ENCODE measurements at places on chromosomes 12 and 14.

DNA sequence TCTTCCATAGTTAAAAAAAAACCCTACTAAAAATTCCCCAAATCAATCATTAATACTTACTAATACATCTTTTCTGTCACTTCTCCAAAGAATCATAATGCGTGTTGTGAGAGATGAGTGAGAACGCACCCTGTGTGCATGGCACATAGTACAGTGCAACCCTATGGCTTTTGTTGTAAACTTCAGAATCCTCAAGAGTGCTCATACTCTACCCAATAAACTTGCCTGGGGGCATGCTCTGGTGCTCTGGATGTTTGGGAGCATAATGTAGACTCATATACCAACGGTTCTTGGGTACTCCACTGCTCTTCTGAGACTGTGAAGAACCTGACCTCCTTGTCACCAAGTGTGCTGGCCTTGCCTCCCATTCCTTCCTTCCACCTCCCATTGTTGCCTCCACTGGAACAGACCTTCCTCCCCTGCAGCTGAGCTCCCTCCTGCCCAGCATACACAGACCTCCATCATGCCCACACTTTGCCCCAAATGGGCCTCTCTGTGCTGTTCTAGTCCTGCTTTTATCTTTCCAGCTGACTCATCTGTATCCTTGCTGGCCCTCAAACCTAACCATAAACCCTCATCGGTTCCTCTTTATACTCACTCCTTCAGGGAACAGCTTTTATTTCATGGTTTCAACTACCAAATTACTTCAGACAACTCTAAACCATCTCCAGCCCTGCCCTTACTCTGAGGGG lies 8.9 kb downstream of the DCP1B start:
- no peak for DNase-seq

GRCh38 chr12:15494329-15495046 lies 172.2 kb downstream of the PTPRO start:
- DNase-seq, result no peak

- DNase-seq, result no peak
These were observed 10.9 kb downstream of the RAP1B start for GRCh38 chr12:68621472-68622081.

- no peak for DNase-seq
These were observed 77.1 kb downstream of the PLEKHG7 start for GRCh38 chr12:92779902-92780301.

DNA sequence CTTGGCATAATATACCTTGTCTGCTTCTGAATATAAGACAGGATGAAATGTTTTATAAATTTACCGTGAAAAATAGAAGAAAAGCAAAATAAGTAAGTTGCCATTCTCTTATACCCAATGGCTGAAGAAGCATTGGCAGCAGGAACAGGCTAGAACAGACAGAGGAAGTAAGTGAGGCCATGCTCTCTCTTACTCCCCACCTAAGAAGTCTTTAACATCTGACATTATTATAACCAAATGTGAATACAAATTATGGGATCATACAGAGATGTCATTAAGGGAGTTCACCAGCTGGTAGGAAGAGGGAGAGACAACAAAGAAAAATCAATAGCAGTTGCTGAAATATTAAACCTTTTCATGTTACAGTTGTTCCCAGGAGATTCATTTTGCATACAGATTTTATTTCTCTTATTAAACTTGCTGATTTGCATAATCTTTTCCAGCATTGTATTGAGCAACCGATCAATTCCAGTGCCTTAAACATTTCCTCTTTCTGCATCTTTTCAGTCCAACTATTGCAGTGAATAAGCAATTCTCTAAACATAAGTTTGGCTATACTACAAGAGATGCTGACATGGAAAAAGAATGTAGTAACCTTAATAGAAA lies 270.6 kb downstream of the SLC6A15 start:
- no peak for DNase-seq

DNA sequence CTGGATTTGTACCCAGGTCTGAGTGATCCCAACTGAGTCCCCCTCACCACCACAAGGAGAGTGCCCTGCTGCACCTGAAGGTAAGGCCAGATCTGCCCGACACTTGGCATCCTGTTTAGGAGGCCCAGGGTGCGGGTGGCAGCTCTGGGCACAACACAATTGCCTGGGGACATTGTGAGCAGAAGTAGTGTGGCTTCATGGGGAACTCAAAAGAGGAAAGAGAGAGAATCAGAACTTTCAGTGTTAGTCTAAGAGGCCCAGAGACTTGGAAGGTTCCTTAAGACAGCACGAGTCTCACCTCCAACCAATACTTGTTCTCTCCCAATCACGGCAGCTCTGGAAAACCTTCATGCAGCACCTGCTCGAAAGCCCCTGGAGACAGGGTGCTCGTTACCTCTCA lies 6.6 kb upstream of the SLC8B1 start:
- DNase-seq, result no peak

- no peak for DNase-seq
These were observed 89.8 kb downstream of the SLC15A5 start for GRCh38 chr12:16187660-16188059.

DNA sequence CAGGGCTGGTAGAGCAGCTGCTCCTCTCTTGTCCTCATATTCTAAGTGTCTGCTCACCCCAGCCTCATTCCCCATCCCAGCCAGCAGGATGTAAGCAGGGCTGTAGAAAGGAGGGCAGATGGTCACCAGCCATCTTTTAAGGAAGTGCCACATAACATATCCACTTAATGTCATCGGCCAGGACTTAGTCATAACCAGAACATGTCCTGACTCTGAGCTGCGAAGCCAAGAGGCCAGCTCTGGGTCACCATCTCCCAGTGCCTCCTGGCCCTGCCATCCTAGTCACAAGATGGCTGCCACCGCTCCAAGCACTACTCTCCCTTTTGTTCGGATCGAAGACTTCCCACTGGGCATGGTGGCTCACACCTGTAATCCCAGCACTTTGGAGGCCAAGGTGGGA lies 123.9 kb downstream of the PLXNC1 start:
- no peak for DNase-seq

- no peak for DNase-seq
These were observed 60.0 kb upstream of the ELK3 start for GRCh38 chr12:96134200-96134599.

DNA sequence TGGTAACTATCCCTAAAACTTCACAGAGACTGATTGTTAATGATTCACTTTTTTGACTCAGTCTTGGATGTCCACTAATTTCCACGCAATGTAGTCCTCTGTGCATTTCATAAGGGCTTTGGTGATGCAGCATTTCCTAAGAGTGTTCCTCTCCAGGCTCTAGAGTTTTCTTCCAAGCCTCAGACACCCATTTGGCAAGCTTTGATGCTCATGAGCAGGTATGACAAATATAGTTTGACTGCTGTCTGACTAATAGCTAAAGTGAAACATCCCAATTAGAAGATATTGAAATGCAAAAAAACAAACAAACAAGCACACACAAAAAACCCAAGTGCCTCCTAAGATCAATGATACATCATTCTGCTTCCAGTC lies 1.5 kb upstream of the VAMP1 start:
- DNase-seq, result no peak

DNA sequence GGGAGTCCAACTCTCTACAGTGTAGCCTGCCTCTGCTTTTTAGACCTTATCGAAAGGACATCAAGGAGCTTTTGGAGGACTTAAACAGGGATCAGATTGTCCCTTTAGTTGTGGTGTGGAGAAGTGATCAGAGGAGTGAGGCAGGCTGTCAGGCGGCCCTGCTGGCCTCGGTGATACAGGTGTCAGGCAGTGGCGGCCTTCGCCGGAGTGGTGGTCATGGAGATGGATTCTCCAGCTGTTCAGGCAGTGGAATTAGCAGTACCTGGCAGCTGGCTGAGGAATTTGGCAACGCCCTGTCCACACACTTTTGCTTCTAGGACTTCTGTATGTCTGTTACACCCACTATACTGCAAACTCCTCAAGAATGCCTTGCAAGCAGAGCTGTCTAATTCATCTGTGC lies 4.2 kb upstream of the CLMN start:
- no peak for DNase-seq

- no peak for DNase-seq
These were observed 656 bp downstream of the RAB21 start for GRCh38 chr12:71755146-71755892.

DNA sequence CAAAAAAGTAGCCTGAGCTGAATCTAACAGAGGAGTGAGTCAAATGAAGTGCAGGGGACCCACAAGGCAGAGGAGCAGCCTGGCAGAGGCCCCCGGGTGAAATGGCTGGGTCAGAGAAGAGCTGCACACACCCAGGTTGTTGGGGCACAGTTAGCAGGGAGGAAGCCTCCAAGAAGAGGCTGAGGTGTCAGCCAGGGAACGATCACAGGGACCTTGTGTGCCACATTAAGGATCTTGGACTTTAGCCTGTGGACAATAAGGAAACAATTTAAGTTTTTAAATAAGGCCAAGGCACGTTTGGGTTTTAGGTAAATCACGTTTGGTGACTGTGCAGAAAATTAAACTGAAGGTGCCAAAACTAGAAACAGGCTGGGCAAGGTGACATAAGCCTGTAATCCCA lies 35.1 kb downstream of the OR10P1 start:
- no peak for DNase-seq

- no peak for DNase-seq
These were observed 238.1 kb upstream of the SEL1L start for GRCh38 chr14:81771651-81772275.

DNA sequence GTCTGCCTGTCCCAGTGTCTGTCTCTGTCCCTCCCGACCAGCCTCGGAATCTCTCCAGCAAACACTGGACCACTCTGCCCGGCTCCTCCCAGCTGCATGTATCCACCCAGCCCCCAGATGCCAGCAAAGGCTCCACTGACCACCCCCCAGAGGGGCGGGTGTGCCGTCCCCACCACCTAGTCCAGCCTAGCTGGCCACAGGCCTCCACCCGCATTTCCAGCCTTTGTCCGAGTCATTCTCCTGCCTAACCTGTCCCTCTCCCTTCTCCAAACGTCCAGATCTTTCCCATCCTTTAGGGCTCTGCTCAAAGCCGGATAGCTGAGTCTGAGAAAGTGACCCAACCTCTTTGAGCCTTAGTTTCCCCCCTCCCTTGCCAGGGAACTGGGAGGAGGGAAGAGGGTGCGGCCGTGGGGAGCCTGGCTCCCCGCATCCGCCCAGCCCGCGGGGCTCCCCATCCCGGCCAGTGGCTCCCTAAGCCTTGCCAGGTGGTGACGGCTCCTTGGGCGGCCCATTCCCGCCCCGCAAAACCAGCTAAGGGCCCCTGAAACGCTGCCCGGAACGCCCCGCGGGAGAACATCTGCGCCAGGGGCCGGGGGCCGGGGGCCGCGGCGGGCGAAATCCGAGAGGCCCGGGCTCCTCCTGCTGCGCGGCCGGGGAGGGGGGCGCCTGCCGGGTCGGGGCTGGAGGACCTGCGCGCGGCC lies 34.6 kb upstream of the ANKRD9 start:
- DNase-seq, result no peak

DNA sequence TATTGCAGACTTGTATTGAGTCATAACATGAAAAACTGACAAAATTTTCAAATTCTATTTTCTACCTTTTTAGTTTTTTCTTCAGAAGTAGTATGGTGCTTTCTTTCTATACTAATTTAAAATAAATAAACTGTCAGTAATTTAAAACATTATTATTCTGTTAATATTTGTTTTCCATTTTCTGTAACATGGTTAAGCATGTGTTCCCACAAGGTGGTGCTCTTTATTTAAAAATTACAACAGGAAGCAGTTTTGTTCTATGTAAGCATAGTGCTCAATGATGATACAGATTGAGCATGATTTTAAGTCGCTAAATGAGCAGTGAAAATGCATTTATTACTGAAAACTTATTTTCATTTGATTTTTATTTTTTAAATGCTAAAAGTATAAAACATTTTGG lies 114.6 kb downstream of the PPFIA2 start:
- DNase-seq, result no peak

GRCh38 chr12:66059666-66060065 lies 70.9 kb downstream of the LLPH start:
- no peak for DNase-seq

DNA sequence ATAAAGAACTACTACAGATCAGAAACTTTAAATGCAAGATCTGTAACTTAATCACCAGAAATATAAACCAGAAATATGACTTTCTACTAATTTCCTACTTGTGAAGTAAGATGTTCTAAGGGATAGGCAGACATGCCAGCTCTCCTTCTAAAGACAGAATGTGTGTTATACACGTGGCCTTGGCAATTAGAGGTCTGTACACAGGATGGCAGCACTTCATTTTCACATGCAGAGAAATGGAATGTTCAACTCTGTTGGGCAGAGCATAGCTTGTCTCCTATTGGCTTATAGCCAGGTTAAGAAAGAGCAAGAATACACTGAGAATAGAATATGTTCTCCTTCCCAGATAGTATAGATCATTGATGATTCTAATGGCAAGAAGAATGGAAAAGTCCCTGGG lies 403.8 kb downstream of the DAD1 start:
- no peak for DNase-seq

DNA sequence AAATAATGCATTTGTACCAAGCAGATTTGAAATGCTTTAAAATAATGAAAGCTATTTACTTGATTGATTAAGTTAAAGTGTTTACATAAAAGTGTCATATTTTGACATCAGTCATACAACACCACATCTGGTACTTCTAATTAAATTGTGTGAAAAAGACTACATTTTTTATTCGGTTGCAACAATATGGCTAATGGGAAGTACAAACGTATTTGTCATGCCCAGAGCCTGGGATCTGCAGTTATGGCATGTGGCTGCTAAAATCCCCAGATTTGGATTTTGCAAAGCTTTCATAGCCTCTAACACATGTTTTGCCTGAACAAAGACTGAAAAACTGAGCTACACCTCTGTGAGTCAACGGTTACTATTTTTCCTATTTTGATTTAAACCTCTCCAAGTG lies 66.6 kb downstream of the LLPH start:
- DNase-seq, result no peak

- DNase-seq, result no peak
These were observed 45.3 kb downstream of the FRS2 start for GRCh38 chr12:69515394-69515930.

DNA sequence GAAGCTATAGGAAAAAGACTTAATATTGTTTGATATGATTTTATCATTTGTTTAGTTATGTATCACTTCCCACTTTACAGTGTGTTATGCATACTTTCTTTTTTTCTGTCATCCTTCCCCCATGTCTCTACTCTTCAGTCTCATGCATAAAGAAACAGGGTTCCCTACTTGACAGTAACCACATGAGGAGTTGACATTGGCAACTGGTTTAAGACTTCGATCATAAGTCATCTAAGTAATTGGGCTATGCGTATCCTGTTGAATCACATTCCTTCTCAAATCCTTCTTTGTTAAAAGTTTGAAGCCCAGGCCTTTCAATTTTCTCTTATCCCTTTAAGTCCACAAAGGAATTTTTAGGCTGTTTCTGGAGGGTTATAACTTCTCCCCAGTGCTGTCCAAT lies 358.7 kb downstream of the RAD51B start:
- no peak for DNase-seq

- DNase-seq, result no peak
These were observed 130.3 kb upstream of the RBM19 start for GRCh38 chr12:114096461-114096860.

- DNase-seq, result no peak
These were observed 9.4 kb downstream of the ACACB start for GRCh38 chr12:109125791-109126190.

GRCh38 chr14:48111151-48111550 lies 435.7 kb upstream of the MDGA2 start:
- DNase-seq, result no peak

Data from cortex of kidney (tissue), 1 donor.